CD8-positive, alpha-beta memory T cell (primary cell): ENCODE measurements at places on chromosomes 13 and 19. TPM values are rescaled to one million over a fixed set of nuclear protein-coding genes. Genes with fewer than 3 reads are reported as not detected.

Gene PSG7
- total RNA-seq: not detected

DNA sequence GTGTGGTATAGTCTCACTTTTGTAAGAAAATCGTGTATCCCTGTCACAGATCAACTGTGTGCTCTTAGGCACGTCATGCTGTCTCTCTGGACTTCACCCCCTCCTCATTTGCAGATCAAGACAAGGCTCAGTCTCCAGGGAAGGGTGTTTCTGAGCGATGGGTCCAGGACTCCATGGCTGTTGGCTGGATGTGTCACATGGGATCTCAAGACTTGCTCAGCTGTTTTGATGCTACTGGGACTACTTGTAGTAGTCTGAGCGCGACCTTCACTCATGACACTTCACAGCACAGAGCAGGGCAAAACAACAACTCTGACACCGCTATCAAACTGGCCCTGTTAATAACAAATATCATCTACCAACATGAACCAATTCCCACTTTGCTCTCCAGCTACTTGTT is 36.2 kb downstream of the SMAD9 start:
- H3K27me3 ChIP-seq: no peaks in the 10 kb centered on the region
- no peak overlapping the region for H3K27ac ChIP-seq
- no peaks in the 10 kb centered on the region for H3K36me3 ChIP-seq
- no peak for DNase-seq
- H3K4me1 ChIP-seq: no peaks in the 10 kb centered on the region
- no peak overlapping the region for H3K4me3 ChIP-seq

DNA sequence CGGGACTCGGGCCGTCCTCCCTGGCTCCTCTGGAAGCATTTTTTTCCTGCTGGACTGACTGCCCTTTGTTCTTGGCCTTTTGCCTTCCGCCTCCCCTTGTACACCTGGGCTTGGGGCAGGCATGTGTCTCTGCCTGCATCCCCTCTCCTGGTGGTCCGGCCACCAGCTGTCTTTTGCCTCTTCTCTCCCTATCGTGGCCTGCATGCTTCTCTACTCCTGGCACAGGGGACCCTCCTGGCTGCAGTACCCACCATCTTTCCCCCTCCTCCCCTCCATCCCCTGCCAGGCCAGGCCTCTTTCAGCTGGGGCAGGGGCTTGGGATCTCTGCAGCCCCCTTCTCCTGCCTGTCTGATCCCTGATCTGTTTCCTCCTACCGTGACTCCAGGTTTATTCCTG is 12.1 kb downstream of the WTIP start:
- DNase-seq: no peak
- H3K36me3 ChIP-seq: no peaks in the 10 kb centered on the region
- H3K27me3 ChIP-seq: no peaks in the 10 kb centered on the region
- no peak overlapping the region for H3K27ac ChIP-seq
- no peaks in the 10 kb centered on the region for H3K4me1 ChIP-seq

GRCh38 chr13:22874839-22875238 is 305.9 kb upstream of the SGCG start:
- no peaks in the 10 kb centered on the region for H3K27me3 ChIP-seq
- H3K4me3 ChIP-seq: no peak overlapping the region
- no peak for DNase-seq
- H3K4me1 ChIP-seq: no peaks in the 10 kb centered on the region
- no peak overlapping the region for H3K27ac ChIP-seq

GRCh38 chr13:106377341-106377740 is 158.1 kb downstream of the EFNB2 start:
- DNase-seq: no peak
- no peaks in the 10 kb centered on the region for H3K27me3 ChIP-seq
- H3K4me1 ChIP-seq: no peaks in the 10 kb centered on the region

GRCh38 chr13:25347151-25347550 is 24.6 kb upstream of the ATP8A2 start:
- H3K27ac ChIP-seq: no peak overlapping the region
- no peaks in the 10 kb centered on the region for H3K4me1 ChIP-seq
- H3K36me3 ChIP-seq: no peaks in the 10 kb centered on the region
